NCI-H82 (cell line): ENCODE measurements at places on chromosomes 13 and 19.
A peak's percentile ranks its signal among the peaks of the same experiment; 100 is the strongest.

- no peak for DNase-seq
Measured at GRCh38 chr19:52949422-52949821, 13.3 kb downstream of the ZNF816 start.

DNA sequence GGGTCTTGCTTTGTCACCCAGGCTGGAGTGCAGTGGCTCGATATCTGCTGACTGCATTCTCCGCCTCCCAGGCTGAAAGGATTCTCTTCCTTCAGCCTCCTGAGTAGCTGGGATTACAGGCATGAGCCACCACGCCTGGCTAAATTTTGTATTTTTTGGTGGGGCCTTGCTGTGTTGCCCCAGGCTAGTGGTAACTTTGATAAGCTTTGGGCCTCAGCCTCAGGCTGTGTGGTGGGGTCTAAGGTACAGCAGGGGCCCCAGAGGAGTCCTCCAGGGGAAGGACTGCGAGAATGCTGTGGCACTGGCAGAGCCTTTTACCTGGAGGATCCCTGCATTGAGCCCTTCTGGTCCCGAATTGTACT is 7.2 kb downstream of the DOT1L start:
- no peak for DNase-seq

- no peak for DNase-seq
Measured at GRCh38 chr13:34409496-34410182, 532.4 kb upstream of the NBEA start.

- DNase-seq = peak; percentile 46
Measured at GRCh38 chr19:1223018-1223855, 14.6 kb downstream of the CBARP start.

DNA sequence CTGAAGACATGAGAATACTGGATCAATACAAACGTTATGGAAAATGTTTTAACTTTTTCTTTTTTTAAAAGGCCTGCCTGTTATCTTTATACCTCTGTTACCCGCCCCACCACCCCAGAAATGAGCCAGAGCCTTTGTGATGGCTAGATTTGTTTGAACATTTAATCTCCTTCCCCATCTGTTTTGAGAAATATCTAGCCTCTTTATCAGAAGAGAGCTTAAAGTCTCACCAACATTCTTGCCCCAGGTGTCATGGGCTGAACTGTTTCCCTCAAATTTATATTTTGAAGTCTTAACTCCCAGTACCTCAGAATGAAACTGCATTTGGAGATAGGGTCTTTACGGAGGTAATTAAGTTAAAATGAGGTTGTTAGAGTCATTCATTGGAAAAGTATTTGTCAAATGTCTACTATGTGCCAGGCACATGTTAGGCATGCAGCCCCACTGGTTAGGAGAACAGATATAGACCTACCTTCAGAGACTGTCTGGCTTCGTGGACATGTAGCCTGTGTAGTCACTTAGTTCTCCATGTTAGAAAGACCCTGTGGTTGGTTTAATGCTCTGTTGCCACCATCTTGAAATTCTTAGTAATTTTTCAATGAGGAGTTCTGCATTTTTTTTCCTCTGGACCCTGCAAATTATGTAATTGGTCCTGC is 6.3 kb upstream of the RB1 start:
- peak; percentile 41 for DNase-seq

- no peak for DNase-seq
Measured at GRCh38 chr19:38033658-38034491, 126.9 kb downstream of the SIPA1L3 start.

- no peak for DNase-seq
Measured at GRCh38 chr19:30428092-30428680, 56.0 kb downstream of the ZNF536 start.

DNA sequence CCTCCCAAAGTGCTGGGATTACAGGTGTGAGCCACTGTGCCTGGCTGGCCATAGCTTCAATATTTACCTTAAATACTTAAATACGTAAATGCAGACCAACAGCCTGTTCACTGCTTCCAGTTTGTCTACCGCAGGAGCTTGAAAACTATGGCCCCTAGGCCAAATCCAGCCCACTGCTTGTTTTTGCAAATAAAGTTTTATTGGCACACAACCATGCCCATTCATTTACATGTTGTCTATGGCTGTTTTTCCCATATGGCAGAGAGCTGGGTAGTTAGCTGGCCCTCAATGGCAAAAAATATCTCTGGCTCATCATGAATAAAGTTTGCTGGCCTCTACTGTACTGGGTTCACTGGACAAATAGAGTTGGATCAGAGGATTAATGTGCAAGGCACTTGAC is 11.8 kb downstream of the PRR12 start:
- no peak for DNase-seq

- no peak for DNase-seq
Measured at GRCh38 chr13:113616991-113617749, 32.6 kb downstream of the TFDP1 start.

DNA sequence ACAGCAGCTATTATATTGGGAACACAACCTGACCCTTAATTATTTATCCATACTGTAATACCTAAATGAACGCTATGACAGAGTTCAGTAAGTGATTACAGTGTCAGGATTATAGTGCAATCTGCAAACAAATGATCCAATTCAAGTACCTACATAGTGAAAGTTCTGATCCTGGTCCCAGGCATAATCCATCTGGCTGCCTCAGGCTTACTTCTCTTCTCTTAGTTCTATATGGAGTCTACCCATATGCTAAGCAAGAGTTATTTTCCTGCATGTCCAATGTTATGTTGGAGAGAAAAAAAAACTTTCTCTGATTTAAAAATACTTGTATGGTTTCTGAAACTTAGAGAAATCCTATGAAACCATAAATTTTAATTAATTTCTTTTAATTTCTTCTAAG is 1487.7 kb upstream of the SLC10A2 start:
- DNase-seq = peak; percentile 76

- no peak for DNase-seq
Measured at GRCh38 chr19:14434543-14435319, 1.6 kb downstream of the PKN1 start.

GRCh38 chr19:49559928-49560327 is 20.4 kb downstream of the NOSIP start:
- no peak for DNase-seq

DNA sequence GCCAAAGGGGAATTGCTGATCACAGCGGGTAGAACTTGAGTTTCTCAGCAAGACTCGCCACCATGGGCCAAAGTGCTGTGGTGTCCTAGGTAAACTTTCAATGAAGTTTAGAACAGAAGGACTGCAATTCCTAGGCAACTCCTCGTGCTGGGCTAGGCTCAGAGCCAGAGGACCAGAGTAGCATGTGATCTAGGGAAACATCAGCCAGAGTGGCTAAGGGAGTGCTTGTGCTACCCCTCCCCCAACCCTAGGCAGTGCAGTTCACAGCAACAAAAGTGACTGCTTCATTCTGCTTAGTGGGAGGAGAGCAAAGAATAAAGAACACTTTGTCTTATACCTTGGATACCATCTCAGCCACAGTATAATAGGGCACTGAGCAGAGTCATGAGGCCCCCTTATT is 1658.6 kb upstream of the MIR17HG start:
- no peak for DNase-seq

GRCh38 chr13:48682436-48682835 is 28.7 kb downstream of the CYSLTR2 start:
- DNase-seq = no peak

GRCh38 chr13:33745370-33746324 is 72.3 kb upstream of the RFC3 start:
- no peak for DNase-seq

- DNase-seq = no peak
Measured at GRCh38 chr13:111022886-111023285, 92.2 kb upstream of the ARHGEF7 start.

DNA sequence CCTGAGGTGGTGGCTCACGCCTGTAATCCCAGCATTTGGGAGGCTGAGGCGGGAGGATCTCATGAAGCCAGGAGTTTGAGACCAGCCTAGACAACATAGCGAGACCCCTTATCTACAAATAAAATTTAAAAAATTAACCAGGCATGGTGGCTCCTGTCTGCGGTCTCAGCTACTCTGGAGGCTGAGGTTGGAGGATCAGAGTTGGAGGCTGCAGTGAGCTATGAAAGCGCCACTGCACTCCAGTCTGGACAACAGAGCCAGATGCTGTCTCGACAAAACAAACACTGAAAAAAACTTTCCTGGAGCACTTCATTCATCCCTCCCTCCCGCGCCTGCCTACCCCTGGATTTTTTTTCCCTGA is 665 bp upstream of the ATG4D start:
- no peak for DNase-seq
